ENCODE measurements at places on chromosomes 6 and 20. TPM values are rescaled to one million over a fixed set of nuclear protein-coding genes. Genes with fewer than 3 reads are reported as not detected.

- DNase-seq, result no peak
Observed at GRCh38 chr6:43741829-43742228, 28.2 kb upstream of the VEGFA start.

CLDN20 gene
- total RNA-seq, result not detected

PPP1R10 gene
- 53.6 TPM for total RNA-seq

RBM39 gene
- 143 TPM for total RNA-seq

DNA sequence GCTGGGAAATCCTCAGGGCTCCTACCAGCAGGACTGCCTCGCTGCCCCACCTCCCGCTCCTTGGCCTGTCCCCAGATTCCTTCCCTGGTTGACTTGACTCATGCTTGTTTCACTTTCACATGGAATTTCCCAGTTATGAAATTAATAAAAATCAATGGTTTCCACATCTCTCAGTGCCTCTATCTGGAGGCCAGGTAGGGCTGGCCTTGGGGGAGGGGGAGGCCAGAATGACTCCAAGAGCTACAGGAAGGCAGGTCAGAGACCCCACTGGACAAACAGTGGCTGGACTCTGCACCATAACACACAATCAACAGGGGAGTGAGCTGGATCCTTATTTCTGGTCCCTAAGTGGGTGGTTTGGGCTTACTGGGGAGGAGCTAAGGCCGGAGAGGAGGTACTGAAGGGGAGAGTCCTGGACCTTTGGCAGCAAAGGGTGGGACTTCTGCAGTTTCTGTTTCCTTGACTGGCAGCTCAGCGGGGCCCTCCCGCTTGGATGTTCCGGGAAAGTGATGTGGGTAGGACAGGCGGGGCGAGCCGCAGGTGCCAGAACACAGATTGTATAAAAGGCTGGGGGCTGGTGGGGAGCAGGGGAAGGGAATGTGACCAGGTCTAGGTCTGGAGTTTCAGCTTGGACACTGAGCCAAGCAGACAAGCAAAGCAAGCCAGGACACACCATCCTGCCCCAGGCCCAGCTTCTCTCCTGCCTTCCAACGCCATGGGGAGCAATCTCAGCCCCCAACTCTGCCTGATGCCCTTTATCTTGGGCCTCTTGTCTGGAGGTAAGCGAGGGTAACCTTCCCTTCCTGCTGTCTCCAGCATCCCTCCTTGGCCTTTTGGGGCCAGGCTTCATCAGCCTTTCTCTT, at the start of gene CFB:
TSS of gene CFB (plus strand) at position 589 of the 863 bp plus-strand sequence. CDS start at position 716, 127 bp downstream.
- peak; percentile 94 for DNase-seq
